ENCODE measurements at places on chromosomes 6 and 20. TPM values are rescaled to one million over a fixed set of nuclear protein-coding genes. Genes with fewer than 3 reads are reported as not detected.

DNA sequence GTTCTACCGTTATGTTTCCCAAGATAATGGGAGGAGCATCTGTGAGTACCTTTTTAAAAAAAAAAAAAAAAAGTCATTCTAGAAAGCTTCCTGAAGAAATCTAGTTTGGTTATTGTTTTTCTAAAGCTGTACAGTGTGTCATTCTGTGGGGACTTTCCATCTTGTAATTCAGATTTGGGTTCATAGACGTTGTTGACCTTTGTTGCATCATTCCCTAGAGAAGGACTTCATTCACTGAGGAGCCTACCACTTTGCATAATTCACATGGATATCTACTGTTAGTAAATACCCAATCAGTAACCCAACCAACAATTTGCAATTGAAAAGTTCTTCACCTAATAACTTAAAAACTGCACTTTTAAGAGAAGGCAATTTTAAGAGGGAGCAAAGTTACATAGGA, 60.1 kb downstream of the RPP40 start:
- no peak for DNase-seq

- no peak for DNase-seq
Measured at GRCh38 chr6:36621371-36621855, 27.3 kb downstream of the SRSF3 start.

DNA sequence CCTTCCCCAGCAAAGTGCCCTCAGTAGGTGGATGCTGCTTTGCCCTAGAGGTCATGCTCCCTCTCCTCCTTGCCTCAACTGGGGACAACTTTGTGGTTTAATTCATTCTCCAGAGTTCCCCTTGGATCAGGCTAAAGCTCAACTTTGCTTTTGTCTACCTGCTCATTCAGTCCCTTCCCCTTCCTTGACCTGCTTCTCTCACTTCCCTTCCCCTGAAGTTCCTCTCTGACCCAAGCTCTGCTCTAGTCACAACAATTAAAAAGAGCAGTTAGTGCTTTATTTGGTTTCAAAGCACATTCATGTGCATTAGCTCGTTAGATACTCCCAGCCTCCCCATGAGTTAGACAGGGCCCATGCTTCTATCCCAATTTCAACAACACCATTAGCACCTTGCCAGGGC, 71.3 kb downstream of the DZANK1 start:
- DNase-seq = no peak

DNA sequence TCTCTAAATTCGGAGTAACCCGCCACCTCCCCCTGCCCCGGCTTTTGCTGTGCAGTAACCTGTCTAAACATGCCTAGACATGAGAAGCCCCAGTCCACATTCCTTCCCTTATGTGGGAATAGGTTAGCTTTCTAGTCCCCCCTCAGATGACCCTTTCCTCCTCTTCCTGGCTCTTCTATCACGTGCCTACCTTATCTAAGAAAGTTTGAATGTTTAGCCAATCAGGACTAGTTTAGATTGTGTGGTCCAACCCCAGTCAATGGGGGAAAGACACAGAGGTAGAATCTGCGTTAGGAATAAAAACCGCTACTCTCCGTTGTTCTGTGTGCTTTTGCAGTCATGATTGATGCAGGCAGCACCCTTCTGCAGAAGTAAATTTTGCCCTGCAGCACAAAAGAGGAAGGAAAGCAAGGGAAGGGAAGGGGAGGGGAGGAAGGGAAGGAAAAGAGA, 69.0 kb upstream of the CD93 start:
- no peak for DNase-seq

DNA sequence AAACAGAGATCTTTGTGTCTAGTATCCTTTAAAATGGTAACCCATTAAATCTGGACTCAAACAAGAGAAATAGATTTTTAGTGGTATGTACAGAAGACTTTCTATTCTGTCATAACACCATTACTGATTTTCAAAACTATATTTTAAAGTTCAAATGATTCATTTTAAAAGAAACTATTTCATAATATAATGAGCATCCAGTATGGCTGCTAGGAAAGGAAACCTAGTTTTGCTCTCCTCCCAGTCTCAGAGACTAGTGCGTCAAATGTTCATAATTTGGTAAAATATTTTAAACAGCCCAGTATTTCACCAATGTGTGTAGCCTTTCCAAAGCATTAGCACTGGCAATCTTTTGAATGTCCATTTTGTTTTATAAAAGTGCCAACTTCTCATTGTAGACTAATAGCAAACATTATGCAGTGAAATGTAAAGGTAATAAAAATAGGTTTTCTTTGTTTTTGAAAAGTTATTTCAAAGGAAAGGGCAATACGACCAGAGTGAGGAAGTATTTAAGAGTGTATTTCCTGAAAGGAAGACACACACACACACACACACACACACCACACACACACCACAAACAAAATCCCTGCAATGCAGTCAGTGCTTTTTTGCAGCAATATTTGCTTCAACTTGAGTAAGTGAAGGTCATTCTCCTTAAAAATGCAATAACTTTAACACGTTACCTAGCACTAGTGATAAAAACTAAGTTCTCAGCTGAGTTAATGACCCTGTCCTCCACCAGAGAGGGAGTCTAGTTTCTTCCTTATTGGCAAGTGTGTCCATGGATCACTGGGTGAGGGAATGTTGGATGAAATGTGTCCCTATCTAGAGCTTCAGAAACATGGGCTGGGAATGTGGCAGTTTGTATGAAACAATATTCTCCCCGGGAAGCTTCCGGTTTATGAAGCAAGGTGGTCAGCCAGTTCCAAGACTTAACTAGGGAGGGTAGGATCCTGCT, 4.6 kb downstream of the PPP1R3G start:
- no peak for DNase-seq

GRCh38 chr6:130009146-130009545, 9.2 kb upstream of the L3MBTL3 start:
- DNase-seq = no peak

GRCh38 chr6:144252259-144252658, 32.9 kb upstream of the UTRN start:
- DNase-seq = no peak

DNA sequence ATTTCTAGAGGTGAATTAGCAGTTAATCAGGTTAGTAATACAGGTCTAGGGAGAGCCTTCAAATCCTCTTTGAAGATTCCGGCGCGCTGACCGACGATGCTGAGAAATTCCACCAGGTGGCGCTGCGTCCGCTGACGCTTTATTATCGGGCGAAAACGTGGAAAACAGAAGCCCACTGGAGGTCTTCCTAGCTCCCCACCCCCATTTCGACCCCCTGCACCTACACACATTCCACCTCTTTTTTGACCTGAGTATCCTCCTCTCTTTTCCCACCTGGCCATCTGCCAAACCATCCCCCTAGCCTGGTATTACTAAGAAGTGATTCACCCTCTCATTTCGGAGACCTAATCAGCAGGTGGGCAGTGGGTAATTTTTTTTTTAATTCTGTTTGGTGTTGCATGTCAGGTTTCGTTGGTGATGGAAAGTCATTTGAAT, 65.4 kb upstream of the RIN2 start:
- DNase-seq = peak; percentile 53

DNA sequence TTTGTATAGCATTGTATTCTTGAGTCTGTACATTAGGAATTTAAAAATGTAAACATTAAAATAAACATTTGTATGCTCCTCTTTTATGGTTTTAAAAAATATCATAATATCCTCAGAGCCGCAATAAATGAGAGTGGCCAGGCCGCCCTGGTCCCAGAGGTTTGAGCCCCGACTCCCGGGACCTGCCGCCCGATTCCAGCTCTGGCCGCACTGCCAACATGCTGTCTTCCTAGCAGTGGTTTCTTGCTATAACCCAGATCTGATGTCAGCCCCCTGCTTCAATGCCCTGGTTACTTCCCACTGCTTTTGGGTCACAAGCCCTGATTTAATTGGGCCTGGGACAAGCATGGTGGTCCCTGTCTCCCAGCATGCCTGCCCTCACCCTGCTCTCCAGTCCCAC, 5.4 kb upstream of the ARID1B start:
- no peak for DNase-seq

The TMEM200A gene
- 0.10 TPM for total RNA-seq

DNA sequence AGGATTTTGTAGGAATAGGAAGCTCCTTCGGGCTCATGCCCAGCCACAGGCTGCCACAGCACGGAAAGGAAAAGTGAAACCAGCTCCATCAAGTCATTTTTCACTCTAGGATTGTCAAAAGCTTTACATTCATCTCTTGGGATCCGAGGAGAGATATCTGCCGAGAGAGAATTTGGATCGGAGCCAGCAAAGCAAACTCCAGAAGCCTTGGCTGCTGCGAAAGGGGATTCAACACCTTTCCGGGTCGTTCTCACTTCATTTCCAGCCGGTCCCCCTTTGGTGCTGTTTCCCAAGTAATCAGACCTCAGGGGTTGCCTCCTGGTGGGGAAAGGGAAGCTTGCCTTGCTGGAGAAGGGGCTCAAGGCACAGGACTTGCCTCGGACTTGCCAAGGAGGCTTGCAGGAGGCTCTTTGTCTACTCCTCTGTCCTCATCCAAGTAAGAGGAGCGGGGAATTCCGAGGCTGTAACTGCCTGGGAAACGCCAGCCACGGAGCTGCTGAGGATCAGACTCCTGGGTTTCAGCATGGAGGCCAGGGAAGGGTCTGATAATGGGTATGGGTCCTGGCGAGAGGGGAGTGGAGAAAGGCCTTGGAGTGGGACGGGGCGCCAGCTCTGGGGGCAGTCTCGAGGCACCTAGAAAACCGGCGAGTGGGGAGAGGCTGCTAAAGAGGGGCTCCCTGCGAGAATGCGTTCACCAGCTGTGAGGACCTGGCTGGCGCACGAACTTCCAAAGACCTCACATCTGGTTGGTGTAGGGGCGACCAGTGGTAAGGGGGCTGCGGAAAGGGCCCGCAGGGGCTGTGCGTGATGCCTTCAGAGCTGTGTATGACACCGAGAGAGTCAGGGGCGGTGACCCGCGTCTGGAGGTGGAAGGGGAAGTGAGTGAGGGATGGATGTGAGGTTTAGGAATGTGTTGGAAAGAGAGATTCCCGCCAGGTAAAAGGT, 702 bp downstream of the ETV7 start:
- DNase-seq = peak; percentile 7

GRCh38 chr20:20903773-20904500, 191.5 kb upstream of the RALGAPA2 start:
- DNase-seq = no peak

The SYCP2 gene
- total RNA-seq = 39.7 TPM

- DNase-seq = no peak
Measured at GRCh38 chr20:32479012-32479411, 106.1 kb downstream of the NOL4L start.

The WFDC6 gene
- total RNA-seq = not detected

The CAGE1 gene
- not detected for total RNA-seq

GRCh38 chr20:43408848-43409576, 48.7 kb upstream of the SRSF6 start:
- peak; percentile 32 for DNase-seq

- DNase-seq = no peak
Measured at GRCh38 chr6:93418033-93418407, 1.3 kb downstream of the EPHA7 start.

The C20orf173 gene
- not detected for total RNA-seq

DNA sequence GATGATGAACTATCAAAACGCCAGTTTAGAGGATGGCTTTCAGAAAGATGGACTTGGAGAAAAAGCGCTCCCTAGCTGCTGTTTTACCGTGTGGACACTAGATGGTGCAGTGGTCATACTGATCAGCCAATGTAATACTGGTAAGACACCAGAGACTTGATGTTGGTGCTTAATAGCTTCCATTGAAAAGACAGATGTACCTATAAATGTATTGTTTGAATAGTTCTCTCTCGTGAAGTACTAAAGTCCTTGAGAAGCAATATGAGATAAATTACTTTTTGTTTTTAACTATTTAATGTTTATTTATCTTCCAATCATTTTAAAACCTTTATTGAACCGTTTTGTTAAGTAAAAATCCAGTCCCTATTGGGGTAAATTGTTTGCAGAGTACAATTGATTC, 63.9 kb upstream of the FUCA2 start:
- peak; percentile 73 for DNase-seq

- no peak for DNase-seq
Measured at GRCh38 chr20:63322146-63322932, 29.4 kb downstream of the COL20A1 start.

DNA sequence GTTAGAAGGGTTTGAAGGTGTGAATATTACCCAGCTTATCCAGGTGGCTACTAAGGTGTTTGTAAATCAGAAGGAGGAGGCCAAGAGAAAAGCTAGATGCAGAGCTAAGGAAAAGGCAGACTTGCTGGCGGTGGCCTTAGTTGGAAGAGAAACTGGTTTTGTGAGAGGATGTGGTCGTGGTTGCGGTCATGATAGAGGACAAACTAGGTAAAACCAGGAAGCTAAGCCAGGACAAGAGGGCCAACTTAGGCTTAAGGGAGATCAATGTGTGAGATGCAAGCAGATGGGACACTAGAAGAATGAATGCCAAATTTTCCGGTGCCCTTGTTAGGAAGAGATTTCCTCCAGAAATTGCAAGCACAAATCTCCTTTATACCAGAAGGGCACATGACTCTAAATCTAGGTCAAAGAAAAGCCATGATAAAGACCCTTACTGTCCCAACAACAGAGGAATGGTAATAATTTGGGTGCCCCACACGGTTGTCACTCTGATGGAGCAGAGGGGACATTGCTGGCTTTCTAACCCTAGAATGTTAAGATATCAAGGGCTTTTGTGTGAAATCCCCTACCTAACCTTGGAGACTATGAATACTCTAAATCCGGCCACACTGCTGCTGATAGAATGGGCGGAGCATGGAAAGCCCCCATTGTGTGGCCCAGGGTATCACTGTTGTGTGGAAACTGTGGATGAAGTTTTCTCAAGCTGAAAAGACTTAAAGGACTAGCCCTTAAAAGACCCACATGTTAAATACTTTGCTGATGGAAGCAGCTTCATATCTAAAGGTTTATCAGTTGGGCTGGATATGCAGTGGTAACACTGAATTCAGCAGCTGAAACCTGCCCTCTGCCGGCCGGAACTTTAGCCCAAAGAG, 7.8 kb downstream of the IL22RA2 start:
- no peak for DNase-seq

The MPIG6B gene
- total RNA-seq = not detected

GRCh38 chr6:150698391-150698790, 98.7 kb downstream of the PLEKHG1 start:
- DNase-seq = no peak

DNA sequence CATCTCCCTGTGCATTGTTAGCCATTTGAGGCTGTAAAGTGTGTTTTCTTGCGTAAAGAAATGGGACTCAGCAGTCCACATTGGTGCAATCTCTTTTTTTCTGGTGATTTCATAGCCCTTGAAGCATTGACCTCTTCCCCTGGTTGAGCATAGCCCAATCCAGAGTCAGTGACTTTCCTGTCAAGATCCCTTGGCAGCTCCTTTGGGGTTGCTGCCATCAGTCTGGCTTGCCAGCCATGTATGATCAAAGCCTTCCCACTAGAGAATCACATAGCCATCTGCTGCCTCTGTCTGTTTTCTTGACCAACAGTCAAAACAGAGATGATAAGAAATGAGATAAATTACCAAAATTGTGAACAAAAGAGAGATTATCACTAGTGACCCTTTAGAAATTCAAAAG, 19.6 kb downstream of the HLA-A start:
- DNase-seq = no peak

DNA sequence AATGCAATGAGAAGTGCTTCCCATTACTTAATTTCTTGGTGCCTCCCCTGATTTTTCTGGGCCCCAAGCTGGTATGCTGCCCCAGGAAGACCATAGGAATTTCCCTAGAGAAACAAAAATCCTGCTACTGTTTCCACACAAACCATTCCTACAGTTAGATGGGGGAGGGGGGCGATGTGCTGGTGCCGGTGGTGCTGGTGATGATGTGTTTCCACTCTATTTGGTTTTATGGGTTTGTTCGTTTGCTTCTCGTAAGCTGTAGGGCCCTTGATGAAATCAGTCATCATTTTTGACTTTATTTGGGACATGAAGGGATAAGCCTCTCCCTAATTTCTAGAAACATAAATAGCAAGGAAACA, 105.1 kb downstream of the MKKS start:
- DNase-seq = no peak

- no peak for DNase-seq
Measured at GRCh38 chr6:134628154-134628553, 310.2 kb upstream of the SGK1 start.
